ENCODE measurements at places on chromosomes 1 and 21. TPM values are rescaled to one million over a fixed set of nuclear protein-coding genes. Genes with fewer than 3 reads are reported as not detected.

DNA sequence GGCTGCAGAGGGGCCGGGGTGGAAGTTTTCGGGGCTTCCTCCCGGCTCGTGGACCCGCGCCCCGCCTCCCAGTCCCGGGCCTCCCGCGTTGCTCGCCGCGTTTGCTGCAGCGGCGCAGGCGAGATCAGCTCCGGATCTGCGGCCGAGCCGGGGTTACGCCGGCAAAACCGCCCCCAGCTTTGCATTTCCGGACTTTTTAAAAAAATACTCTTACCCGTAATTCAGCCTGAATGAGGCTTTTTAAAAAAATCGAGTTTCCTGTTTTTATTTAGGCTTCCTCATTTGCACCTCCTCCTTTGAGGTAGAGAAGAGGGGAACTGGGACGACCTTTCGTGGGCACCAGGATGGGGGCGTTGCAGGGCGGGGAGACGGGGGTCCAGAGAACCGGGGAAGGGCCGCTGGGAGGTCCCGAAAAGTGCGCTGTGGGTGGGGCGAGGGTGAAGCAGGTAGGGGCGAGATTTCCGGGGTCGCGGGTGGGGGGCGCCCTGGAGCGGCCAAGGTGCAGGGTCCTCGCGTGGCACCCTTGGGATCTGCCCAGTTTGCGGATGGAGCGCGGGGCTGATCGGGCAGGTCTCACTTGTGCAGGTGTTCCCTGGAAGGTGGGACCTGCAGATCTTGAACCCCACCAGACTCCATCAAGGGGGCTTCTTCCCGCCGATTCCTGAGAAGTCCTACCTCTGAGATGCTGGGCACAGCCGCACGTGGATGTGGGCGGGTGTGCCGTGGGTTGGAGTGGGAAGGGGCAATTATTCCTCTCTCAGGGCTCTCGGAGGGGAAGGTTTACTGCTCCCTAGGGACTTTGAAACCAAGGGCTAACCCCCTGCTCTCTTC lies 1.1 kb downstream of the PIK3CD start:
- DNase-seq, result peak; percentile 95

DNA sequence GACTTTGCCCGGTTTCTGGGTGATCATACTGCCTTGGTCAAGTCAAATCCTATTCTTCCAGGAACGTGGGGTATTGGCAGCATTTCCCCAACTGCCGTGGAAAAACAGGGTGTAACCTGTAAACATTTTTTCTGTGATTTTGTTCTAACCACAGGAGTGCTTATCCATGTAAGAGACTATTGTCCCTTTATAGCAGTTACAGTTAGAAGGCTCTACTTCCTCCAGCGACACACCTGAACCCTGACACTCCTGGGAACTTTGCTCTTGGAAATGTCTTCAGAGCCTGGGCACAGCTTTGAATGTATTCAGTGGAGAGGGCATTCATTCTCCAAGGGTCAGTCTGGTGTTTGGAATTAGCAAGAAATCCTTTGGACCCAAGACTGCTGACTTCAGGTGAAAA lies 26.4 kb upstream of the ARHGEF10L start:
- no peak for DNase-seq

DNA sequence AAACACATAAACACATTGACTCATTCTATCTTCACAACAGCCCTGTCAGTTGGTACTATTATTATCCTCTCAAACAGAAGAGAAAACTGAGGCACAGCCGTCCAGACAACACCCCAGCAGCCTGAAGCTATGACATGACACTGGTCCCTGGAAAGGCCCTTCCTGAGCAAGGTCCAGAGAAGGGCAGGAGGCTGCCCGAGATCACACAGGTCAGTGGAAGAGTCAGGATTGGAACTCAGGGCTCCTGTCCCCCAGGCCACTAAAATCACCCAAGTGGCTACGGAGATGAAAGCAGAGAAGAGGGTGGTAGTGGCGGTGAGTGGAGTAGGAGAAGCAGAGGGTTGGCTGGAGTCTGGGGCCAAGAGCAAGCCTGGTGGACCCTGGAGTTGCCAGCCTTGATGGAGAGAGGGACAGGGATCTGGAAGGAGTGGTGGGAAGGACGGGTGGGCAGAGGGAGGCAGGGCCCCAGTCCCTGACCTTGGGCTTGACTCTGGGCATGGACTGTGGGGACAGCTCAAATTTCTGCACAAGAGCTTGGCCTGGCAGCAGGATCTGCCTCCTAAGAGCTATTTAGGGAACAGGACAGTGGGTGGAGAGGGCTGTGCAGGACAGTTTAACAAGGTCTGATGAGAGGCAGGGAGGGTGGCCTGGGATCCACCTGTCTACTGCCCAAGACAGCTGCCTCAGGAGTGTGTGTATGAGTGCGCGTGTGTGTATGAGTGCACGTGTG lies 15.8 kb downstream of the MYOM3 start:
- DNase-seq, result no peak

DNA sequence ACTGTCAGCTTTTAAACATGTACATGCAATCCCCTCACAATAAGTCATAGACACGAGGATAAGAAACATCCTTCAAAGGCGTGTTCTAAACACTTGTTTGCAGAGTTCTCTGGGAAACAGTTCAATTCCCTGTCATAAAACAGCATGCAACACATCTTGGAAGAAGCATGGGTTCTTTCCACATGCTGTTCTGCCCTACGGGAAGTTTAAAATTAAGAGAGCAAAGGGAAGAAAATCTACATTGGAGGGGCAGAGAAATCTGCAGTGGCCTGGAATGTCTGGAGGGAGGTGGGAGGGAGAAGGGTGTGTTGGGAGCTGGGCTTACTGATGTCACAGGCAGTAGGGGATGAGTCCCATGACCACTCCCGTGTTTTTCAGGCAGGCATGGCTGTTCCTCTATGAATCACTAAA lies 98.3 kb upstream of the SLC2A1 start:
- DNase-seq, result no peak

- DNase-seq, result peak; percentile 84
Observed at GRCh38 chr1:167819849-167820683, 93.9 kb downstream of the ADCY10 start.

DNA sequence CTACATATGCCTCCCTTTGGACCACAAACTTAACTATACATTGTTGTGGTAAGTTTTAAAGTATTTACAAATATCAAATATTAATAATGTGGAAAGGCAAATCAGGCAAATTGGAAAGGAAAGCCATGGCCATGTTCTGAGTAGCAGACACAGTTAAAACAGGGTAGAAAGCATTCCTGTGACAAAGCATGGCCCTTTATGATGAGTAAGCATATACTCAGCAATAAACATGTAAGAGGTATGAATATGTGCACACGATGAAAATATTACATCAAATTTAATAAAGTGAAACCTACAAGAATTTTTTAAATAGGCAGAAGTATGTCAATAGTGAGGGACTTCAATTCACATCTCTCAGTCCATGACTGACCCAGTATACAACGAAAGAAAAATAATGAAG lies 389.2 kb downstream of the DSCAM start:
- no peak for DNase-seq

GRCh38 chr1:911875-912739 lies 11.6 kb upstream of the SAMD11 start:
- DNase-seq, result peak; percentile 47

GRCh38 chr1:62175568-62176179 lies 19.0 kb upstream of the L1TD1 start:
- peak; percentile 12 for DNase-seq

DNA sequence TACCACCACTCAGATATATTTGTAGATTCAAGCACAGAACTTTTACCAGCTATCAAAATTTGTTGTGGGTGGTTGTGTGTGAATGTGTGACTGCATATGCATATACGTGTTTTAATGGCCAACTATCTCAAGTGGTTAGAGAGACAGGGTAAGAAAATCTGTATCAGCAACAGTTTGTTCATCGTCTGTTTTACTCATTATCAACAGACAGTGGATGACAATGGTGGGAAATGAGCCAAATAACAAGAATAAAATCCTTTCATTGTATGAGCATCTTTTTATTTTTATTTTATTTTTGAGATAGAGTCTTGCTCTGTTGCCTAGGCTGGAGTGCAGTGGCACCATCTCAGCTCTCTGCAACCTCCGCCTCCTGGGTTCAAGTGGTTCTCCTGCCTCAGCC lies 22.7 kb upstream of the DYNLT5 start:
- DNase-seq, result no peak

GRCh38 chr1:160795951-160796383 lies at the start of gene LY9:
TSS of gene LY9 (plus strand) at chr1:160796174. CDS start at chr1:160796188, 14 bp downstream.
- DNase-seq, result peak; percentile 91

DNA sequence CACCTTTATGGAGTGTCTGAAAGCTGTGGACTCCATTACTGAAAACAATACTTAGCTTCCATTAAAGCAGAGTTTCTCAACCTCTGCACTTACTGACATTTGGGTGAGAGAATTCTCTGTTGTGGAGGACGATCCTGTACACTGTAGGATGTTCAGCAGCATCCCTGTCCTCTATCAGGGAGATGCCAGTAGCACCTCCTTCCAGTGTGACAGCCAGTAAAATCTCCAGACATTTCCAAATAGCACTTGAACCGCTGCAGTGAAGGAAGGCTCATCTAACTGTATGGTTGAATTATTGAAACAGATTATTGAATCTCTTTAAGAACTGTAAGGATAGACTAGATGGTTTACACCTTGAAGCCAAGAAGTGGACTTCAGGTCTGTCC lies 3.1 kb downstream of the PRDM2 start:
- no peak for DNase-seq

DNA sequence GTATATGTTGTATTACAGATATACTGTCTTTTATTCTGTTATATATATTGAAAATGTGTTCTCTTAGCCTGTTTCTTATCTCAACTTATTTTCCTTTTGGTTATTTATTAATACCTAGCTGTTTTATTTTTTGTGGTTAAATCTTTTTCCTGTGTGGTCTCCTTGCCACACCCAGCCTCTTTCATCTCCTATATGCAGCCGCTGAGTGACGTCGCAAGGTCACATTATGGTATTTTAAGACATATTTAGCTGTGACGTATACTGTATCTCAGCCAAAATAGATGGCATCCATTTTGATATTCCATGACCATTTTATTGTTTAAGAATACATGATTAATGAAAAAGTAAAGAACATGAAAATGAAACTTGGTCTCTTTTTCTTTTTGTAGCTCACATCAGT lies 29.1 kb downstream of the CENPF start:
- DNase-seq, result no peak

DNA sequence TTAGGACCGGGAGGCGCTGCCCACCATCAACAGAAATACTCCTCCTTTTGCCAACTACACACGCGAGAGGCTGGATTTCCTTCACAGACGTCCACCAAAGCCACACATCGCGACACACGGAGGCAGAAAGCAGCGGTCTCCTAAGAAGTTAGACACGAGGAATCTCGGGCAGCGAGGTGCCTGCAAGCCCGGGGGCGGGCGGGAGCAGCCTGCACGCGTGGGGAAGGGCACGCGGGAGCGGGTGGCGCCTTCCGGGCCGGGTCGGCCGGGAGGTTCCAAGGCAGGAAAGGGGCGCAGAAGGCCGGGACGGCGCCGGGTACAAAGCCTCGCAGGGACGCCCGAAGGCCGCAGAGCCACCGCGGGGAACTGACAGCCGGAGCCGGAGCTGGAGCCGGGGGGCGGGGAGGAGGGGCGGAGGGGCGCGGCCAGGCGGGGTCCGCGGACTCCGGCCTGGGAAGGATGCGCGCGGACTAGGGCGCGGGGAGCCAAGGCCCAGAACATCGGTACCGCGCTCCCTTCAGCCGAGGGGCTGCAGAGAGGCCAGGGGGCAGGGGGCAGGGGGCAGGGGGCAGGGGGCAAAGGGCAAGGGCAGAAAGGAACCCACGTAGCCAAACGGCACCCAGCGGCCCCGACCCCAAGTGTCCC lies 722 bp downstream of the NPHP4 start:
- DNase-seq, result peak; percentile 92

GRCh38 chr1:174836543-174836942 lies 163.2 kb upstream of the CACYBP start:
- DNase-seq, result no peak

DNA sequence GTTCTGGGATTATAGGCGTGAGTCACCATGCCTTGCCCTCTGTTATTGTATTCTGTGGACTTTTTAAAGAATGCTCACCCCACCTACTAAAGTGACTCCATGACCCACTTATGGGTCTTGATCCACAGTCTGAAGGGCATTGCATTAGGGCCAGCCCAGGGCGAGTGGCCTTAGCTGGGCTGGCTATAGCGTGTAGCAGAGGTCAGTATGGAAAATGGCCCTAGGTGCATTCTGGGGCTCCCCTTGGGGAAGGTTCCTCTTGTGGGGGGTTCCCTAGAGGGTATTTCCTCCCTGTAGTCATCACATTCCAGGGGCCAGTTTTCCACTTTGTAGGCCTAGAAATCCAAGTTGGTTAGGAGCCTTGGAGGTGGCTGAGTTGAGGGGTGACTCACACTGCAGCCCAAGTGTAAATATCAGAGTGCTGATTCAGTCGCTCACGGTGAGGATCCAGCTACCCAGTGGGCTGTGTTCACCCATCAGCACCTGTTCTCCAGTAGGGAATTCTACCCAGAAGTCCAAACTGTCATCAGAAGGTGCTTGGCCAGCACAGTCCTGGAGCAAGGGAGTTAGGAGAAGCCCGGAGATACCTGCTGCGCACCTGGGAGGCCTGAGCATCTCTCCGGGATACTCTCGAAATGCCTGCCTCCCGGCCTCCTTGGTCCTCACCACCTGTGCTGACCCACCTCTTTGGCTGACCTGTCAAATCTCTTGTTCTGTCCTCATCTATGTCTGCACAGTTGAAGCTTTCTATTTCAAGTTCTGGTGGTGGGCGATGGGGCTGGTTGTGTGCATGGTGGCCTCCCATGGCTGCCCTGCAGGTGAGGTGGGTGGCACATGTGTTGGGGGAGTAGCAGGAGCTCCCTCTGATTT lies 52.2 kb downstream of the NENF start:
- no peak for DNase-seq

- DNase-seq, result no peak
Observed at GRCh38 chr1:63662056-63662836, 69.0 kb downstream of the PGM1 start.

DNA sequence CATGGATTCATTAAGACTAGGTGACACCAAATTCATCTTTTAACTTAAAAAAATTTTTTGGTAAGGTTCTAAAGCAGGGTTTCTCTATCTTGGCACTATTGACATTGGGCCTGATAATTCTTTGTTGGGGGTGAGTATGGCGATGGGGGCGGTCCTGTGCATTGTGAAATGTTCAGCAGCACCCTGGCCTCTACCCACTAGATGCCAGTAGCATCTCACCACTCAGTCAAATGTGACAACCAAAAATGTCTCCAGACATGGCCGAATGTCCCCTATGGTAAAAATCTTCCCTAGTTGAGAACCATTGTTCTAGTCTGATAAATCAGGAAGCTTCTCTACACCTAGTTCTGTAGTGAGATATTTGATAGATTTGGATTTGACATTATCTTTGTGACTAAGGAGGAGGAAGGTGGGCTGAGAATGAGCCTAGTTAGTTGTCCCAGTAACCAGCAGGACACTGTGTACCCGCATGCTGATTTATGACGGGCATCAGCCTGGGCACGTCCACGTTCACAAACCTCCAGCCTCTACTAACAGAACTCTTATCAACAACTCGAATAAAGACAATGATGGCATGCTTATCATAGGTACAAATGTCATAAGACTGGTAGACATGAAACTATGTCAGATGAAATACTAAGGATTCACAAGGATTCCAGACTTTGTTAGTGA lies 104.6 kb downstream of the KCND3 start:
- DNase-seq, result no peak

GRCh38 chr1:109722908-109723691 lies 11.0 kb downstream of the GSTM5 start:
- DNase-seq, result no peak

- no peak for DNase-seq
Observed at GRCh38 chr1:212677573-212677972, 22.1 kb downstream of the BATF3 start.

- no peak for DNase-seq
Observed at GRCh38 chr1:68358439-68358838, 91.3 kb downstream of the RPE65 start.

EXO1 gene
- polyA plus RNA-seq, result 1.3 TPM

ZNF683 gene
- 1.5 TPM for polyA plus RNA-seq

MAP3K21 gene
- 0.67 TPM for polyA plus RNA-seq

PTPN22 gene
- polyA plus RNA-seq, result 14.3 TPM

TCHH gene
- polyA plus RNA-seq, result 0.42 TPM
